ENCODE measurements at places on chromosomes 1 and 21. TPM values are rescaled to one million over a fixed set of nuclear protein-coding genes. Genes with fewer than 3 reads are reported as not detected.

GPR25 gene
- not detected for total RNA-seq

NECTIN4 gene
- 0.31 TPM for total RNA-seq

TRIM58 gene
- total RNA-seq: 0.06 TPM

SEMA6C gene
- total RNA-seq: 15.6 TPM

CACNA1E gene
- total RNA-seq: not detected

Measured in bladder microvascular endothelial cell (primary cell).